Activated CD4-positive, alpha-beta T cell treated with anti-CD3 and anti-CD28 coated beads, Interleukin-2, amount 10 ng/mL, durations not matched to agents 7 days and 5 days (primary cell): ENCODE measurements at places on chromosomes 5 and 9.

DNA sequence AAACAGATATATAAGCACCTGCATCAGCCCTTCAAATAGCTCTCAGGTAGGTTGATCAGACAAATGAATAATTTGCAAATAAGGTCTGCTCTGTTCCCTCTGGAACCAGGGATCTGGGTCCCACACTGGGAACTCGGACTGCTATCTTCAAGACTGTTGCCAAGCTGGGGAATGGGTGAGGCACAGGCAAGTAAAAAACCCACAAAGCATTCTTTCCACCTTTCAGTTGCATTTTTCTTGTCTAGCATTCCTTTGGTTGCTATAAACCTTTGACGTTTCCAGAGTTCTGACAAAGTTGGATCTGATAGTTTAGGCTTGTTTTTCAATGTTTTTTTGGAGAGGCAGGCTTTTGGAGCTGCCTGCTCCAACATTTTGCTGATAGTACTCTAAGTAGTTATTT, 20.1 kb downstream of the FBXL17 start:
- no peak for DNase-seq

GRCh38 chr5:96881511-96882115, 5.3 kb downstream of the ERAP2 start:
- DNase-seq = no peak

DNA sequence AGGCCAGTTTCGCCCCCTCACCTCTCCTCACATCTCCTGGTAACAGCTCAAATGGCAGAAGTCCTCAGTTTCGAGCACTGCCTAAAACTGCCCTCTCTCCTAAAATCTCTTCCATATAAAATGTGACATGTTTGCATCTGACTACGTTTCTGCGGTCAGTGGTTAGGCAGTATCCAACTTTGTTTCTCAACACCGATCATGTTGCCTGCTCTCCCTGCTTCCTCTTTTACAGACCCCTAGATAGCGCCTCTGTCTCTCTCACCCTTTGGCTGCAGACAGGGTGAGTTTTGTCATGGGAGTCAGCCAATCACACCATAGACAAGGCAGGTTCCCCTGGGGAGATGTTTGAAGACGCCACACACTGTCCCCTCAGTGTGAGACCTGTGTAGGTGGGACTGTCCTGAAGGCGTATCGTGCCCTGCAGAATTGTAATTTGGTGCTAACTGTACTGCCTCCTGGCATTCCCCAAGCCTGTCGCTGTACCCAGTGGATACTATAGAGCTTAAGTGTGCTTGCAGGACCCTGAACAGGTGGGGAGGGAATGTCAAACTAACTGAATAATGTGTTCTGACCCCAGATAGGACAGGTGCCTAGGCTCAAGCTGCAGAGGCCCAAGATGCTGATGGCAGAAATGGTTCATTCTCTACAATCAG, 1.1 kb downstream of the HEXB start:
- DNase-seq = peak; percentile 10

DNA sequence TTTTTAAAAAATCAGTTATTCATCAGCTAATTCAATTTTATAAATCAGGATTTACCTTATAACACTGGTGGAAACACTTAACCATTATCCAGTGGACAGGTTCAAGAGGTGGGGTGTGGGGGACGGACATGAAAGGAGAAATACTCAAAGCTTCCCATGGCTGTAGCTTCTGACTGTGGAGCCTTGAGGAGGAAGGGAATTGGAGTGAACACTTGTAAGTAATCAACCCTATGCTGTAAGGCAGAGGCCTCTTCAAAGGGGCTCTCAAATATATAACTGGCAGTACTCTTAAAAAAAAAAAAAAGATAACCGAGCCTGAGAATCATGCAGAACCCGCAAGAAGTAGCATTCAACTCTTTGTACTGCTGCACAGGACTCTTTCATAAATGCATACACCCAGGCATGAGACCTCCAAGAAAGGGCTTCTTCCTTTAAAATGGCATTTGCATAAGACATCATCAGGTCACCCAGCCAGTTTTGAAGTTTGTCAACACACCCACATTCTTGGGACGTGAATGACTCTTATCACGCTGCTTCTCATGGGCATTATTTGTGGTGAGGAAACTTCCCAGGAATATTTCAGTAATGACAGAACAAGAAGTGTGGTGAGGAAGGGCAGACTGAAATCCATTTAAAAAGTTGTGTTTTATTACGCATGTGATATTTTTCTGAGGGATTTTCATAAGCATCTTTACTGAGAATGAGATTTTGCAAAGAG, 8.1 kb downstream of the OSMR start:
- no peak for DNase-seq

DNA sequence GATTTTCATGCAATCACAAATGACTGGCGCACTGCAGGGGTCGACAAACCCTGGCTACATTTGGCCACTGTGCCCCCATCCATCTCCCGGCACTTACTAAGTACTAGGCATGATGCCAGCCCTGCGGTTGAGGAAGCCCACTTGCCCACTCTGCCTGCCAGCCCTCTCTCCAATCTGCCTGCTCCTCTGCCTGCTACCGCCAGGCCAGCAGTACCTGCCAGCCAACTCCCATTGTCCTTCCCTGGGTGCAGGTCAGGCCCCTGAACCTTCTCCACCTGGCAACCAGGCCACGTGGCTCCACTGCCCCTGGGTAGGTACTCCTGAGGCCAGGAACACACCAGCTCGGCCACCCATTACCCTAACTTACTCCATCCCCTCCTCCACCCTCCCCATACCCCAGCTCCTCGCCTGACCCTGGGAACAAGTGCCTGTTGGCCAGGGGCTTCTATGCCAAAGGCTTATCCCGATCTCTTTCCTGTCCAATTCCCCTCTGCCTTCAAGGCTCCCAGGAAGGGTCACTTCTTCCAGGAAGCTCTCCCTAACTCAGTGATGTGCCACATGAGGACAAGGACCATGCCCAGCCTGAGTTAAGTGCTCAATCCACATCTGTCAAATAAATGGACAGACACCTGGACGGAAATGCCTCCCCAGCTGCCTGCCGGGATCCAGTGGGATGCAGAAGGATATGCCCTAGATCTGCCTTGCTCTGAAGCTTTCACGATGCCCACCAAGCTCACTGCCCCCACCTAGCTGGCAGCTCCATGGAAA, 6.6 kb downstream of the EEIG1 start:
- no peak for DNase-seq

- DNase-seq = no peak
Observed at GRCh38 chr5:144390133-144390532, 219.5 kb downstream of the KCTD16 start.

DNA sequence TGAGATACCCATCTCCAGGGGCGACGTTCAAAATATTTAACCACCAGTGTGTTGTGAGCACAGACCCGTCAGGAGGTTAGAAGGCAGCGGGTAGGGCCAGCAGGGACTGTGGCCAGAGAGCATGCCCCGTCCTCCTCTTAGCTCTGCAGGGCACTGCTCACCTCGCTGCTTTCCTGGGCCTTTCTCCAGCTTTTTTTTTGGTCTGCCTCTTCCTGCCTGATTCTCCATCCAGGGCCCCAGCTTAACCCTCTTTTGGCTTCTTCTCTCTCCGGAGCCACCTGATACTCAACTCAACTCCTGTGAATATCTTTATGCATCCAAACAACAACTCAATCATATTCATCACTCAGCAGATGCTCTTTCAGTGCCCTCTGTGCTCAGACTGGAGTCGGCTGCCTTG, 44.0 kb downstream of the TMOD1 start:
- DNase-seq = no peak

GRCh38 chr5:56388229-56388985, 155.3 kb upstream of the ANKRD55 start:
- DNase-seq = no peak

DNA sequence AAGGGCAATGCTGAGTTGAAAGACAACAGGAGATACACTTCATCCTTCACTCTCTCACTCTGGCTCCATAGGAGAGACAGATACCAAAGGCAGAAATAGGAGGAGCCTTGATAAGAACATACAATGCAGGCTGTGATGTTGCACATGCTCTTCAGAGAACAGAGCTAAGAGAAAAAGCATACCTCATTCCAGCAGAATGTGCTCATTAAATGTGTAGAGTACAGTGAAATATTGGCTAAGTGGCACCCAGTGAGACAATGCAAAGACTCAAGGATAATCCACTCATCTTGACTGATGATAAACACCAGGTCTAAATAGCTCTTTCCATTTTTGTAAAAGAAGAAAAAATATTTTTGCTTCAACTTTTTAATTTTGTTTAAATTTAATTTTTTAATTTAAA, 139.7 kb downstream of the OR2K2 start:
- no peak for DNase-seq

DNA sequence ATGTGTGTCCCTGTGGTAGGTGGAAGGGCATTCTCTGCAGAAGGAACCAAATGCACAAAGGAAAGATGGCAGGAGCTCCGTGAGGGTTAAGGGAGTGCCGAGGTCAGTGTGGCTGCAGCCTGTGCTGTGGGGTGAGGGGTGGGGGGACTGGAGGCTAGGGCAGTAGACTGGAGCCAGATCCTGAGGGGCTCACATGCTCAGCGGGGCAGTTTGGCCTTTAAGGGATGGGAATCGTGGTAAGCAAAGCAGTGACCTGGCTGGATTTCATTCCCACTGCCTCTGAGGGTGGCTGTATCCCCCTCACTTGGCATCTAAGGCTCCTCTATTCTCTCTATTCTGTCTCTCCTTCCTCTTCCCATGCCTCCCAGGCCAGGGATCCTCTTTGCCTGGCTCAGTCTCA, 15.6 kb downstream of the PITX1 start:
- DNase-seq = no peak

DNA sequence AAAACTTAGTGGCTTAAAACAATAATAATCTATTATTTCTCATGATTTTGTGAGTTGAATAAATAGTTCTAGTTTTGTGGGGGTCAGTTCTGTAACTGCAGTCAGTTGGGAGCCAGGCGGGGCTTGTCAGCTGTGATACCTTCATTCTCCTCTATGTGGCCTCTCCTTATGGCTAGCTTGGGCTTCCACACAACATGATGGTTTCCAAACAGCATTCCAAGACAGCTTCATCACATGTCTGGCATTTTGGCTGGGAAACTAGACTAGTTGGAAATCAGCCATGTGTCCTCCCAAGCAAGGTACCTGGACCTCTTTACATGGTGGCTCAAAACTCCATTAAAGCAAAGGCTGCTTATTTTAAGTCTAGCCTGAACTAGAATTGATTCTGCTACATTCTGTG, 61.4 kb upstream of the RANBP3L start:
- DNase-seq = no peak

- no peak for DNase-seq
Observed at GRCh38 chr5:38576442-38576841, 20.0 kb upstream of the LIFR start.

- DNase-seq = no peak
Observed at GRCh38 chr9:78858266-78858665, 561.3 kb downstream of the PSAT1 start.

DNA sequence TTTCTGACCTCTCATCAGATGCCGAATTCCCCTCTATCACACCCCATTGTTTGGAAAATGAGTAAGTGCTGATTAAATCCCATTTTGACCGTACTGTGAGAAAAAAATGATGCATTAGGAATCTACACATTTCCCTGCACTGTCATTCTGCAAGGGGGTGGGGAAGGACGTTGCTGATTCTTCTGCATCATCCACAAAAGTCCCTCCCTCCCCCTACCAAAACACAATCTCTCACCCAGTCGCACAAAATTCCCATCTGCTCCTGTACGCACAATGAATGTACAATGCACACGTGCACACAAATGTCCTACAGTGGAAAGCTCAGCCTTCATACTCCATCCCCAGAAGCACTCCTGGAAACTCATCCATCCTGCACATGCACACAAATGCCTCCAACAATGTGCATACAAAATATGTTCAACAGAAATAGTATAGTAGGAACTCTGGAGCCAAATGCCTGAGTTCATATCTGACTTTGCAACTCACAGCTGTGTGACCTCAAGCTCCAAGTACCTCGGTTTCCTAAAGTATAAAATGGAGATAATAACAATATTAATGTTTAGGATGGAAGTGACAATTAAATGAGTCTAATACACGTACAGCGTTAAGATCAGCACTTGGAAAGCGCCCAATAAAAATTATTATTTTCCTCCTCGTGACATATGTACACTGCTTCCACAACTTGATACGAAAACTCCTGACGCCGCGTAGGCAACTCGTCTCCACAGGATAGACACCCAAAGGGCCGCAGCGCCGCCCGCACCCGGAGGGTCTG, 809 bp downstream of the TNIP1 start:
- no peak for DNase-seq

GRCh38 chr5:1347571-1347970, 2.7 kb upstream of the CLPTM1L start:
- no peak for DNase-seq

DNA sequence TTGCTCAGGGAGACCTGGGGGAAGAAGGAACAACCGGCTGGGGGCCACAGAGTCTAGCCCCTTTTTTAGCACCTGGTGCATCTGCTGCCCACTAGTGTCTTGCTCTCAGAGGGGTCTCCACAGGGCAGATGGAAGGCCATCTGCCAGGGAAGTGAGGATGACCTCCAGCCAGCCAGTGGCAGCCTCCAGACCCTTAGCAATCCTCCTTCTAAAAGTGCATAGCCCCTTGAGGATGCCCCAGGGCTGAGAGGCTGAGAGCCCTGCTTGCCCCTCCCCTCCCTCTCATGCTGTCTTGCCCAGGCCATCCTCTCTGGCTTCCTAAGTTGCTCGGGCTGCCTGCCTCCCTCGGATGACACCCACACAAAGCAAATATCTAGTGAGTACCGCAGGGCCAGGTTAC, 81.5 kb upstream of the PANK3 start:
- no peak for DNase-seq

DNA sequence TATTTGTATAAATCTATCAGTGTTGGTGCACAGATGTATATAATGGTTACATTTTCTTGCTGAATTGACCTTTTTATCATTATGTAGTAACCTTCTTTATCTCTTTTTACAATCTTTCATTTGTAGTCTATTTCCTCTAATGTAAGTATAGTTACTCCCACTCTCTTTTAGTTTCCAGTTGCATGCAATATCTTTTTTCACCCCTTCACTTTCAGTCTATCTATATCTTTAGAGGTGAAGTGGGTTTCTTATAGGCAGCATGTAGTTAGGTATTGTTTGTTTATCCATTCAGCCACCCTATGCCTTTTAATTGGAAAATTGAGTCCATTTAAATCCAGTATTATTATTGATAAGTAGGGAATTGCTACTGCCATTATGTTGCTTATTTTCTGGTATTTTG, 6.1 kb upstream of the EMB start:
- DNase-seq = no peak

DNA sequence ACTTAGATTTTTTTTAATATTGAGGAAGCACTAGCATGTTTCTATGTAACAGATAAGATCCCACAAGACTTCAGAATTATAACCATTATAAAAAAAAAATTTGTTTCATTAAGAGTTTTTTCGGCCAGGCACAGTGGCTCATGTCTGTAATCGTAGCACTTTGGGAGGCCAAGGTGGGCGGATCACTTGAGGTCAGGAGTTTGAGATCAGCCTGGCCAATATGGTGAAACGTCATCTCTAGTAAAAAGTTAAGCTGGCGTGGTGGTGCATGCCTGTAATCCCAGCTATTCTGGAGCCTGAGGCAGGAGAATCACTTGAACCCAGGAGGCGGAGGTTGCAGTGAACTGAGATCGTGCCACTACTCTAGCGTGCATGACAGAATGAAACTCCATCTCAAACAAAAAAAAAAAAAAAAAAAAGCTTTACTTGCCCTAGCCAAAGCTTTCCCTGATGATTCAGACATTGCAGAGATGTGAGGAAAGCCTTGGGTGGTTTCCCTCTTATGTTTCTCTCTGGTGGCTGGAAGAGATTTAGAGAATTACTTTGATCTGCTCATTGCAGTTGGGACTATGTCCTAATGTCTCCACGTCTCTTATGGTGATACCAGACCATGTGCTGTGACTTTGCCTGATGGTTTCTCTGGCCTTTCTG, 65.4 kb downstream of the EGFLAM start:
- DNase-seq = no peak
